ENCODE measurements at places on chromosomes 5 and 9. TPM values are rescaled to one million over a fixed set of nuclear protein-coding genes. Genes with fewer than 3 reads are reported as not detected.

DNA sequence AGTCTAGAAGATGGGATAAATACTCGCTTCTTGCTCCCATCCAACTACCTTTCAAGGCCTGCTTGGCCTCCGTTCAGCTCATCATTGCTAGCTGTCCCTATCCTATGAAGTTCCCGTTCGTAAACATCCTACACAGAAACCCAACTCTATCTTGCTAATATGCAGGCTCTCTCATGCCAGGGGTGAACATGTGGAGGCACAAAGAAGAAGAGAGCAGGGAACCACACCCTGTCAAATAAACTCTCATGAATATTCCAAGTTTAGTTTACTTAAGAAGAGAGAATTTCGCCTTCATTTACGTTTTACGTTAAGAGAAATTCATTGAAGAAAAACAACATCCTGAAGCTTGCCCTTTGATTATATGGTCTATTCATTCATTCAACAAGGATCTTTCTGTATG is 7.9 kb upstream of the HSD17B3 start:
- DNase-seq = no peak

GRCh38 chr5:126780165-126780827 is 3.4 kb downstream of the LMNB1 start:
- DNase-seq = peak; percentile 59

DNA sequence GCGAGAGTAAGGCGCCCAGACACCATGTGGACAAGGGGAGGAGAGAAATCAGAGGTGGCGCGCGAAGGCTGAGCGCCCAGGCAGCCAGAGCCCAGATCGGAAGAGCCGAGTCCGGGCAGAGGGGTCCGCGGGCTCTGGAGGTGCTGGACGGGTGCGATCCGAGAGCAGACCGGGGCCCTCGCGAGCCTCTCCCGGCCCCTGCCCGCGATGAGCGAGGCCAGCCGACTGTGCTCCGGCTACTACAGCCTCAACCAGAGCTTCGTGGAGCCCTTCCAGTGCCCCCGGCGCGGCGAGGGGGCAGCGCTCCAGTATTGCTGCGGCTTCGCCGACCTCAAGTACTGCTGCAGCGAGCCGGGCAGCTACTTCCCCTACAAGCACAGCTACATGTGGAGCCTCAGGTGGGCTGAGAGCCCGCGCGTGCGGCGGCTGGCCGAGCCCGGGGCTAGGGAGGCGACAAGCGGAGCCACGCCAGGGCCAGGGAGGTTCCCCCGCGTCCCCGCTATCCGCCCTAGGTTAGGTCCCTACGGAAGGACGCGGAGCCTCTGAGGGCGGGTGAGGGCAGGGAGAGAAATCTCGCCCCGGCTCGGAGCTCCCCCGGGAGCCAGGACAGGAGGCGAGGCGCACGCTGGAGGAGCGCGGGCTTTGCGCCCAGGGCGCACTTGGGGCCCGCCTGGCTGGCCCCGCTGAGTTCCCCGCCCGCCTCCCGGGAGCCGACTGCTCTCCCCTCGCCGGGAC is at the start of gene SHISAL2B:
Gene SHISAL2B, plus strand, starts transcription at position 87 of the 735 bp plus-strand sequence. Its CDS starts 121 bp downstream, at position 208.
- DNase-seq = peak; percentile 55

DNA sequence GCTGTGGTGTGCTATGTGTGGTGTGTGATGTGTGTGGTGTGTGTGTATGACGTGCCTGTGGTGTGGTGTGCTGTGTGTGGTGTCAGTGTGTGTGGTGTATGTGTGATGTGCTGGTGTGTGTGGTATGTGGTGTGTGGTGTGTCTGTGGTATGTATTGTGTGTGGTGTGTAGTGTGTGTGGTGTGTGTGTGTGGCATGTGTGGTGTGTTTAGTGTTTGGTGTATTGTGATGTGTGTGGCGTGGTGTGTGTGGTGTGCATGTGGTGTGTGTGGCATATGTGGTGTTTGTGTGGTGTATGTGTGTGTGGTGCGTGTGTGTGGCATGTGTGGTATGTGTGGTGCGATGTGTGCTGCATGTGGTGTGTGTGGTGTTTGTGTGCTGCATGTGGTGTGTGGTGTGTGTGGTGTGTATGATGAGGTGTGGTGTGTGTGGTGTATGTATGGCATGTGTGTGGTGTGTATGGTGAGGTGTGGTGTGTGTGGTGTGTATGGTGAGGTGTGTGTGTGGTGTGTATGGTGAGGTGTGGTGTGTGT is 18.3 kb upstream of the RNU6ATAC start:
- DNase-seq = no peak

GRCh38 chr5:122429545-122430318 is 117.7 kb downstream of the SNCAIP start:
- no peak for DNase-seq

DNA sequence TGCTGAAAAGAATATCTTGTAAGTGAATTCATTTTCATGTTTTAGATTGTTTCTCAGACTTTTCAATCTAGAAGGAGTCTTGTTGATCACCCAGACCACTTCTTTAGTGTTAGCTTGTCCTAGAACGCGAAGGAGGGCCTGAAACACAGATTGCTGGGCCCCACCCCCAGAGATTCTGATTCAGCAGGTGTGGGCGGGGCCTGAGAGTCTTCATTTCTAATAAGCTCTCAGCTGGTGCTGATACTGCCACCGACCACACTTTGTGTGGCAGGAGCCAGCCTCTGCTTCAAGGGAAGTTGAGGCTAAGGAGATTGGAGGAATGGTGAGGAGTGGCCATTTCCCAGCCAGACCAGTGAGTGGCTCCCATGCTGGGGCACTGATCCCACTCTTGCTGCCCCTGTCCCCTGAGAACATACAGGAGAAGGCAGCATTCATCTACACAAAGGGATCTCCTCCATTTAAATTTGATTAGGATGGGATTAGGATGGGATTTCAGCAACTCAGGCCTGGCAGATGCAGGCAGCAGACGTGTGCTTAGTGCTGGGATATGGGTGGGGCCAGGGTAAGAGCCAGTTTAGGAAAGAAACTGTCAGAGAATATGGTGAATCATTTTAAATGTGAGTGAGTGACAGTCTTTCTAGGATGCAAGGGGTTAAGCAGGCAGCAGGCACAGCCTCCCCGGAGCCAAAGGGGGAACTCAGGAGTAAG is 35.9 kb downstream of the ZNF618 start:
- no peak for DNase-seq

DNA sequence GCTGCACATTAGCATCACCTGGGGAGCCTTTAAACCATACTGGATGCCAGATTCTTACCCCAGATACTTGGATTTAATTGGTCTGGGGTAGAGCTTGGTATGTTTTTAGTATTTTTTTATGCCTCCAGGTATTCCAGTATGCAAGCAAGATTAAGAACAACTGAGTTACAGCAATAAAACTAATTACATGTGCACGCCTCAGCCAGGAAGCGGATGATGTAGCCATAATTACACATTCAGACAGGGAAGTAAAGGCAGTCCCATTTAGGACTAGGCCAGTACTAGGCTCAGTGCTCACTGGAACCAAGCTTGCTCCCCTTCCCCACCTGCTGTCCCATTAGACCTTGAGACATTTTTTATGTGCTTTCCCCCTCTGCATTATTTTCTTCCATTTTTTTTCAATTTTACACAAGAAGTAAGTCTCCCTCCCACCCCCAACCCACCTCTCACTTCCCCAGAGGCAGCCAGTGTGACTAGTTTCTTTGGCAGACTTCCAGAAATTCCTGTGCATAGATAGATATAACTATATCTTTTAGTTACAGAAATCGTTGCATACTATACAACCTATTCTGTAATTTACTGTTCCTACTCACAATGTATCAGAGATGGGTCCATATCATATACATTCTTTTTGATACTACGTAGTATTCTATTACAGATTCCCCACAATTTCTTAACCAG is 7.1 kb upstream of the GNAQ start:
- no peak for DNase-seq

- no peak for DNase-seq
Measured at GRCh38 chr5:119200795-119201194, 129.9 kb downstream of the DMXL1 start.

DNA sequence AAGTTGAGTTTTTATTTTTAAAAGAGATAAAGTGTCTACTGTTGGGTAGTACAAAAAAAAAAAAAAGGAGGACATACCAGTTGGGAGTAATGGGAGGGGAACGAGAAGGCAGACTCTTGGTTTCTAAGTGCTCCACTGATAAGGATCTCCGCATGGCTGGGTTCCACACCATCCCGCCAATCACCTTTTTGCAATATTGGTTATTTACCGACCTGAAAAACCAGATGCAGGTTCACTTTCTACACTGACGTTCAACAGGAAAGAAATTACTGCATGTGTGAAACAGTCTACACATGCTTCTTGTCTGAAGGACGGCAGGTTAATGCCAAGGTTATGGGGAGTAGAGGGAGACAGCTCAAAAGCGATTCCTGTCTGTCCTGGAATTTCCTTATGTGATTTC is 75.5 kb downstream of the PTPN3 start:
- DNase-seq = no peak

GRCh38 chr5:93654676-93655075 is 71.7 kb downstream of the NR2F1 start:
- no peak for DNase-seq

DNA sequence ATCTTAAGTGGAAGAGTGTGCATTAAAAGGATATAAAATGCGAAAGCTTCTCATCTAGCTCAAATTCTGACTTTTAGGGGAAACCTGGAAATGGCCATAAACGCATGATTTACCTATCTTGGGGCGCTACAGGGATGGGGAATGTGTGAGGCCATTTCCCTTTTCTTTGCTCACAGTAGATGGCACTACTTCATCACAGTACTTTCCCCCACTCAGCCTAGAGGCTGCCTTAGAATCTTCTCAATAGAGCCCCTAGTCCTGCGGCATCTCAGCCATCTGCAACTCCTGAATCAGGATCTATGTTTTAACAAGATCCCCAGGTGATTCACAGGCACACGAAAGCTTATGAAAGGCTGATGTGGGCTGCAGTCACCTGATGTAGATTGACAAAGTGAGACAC is 110.8 kb downstream of the LHFPL2 start:
- peak; percentile 58 for DNase-seq

GRCh38 chr9:106890608-106891007 is 27.6 kb downstream of the ZNF462 start:
- DNase-seq = no peak

- peak; percentile 44 for DNase-seq
Measured at GRCh38 chr5:5271786-5272321, 131.7 kb downstream of the ADAMTS16 start.

GRCh38 chr5:124468671-124469411 is 277.6 kb downstream of the ZNF608 start:
- DNase-seq = no peak

DNA sequence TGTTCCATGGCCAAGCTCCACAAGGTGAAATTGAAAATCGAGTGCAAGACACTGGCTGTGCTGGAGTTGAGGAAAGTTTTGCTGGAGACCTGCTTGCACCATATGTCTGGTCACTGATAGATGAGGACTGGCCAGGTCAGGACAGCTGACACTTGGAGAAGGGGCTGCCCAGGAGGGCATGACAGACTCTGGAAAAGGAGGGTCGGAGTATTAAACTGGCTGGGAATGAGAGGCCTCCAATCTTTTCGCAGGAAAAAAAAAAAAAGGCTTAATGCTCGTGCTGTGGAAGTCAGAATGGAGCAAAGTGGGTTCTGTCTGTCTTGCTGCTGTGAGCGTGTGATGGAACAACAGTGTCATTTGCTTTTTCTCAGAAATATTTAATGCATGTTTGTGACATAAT is 5.5 kb downstream of the TENT4A start:
- no peak for DNase-seq

GRCh38 chr5:132310141-132310834 is 16.1 kb downstream of the SLC22A4 start:
- no peak for DNase-seq

- no peak for DNase-seq
Measured at GRCh38 chr5:68711293-68712200, 382.3 kb upstream of the SLC30A5 start.

DNA sequence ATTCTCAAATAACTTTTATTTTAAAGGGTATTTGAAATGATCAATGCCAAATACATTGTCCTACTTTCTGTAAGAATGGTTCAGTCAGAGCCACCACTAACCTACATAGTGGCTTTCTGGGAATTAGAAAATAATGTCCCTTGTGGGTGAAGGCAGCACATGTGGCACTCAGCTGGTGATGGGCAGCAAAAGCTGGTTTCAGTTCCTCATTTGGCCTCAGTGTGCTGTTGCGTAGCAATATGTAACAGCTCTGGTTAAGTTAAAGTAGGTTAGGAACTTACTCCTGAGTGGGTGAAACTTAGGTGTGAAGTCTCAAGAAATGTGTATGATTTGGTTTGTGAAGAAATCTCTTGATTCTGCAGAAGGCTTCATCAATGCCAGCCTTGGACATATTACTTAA is 99.6 kb upstream of the SPEF2 start:
- no peak for DNase-seq

GRCh38 chr9:93319992-93320500 is 131.4 kb upstream of the FAM120A start:
- peak; percentile 69 for DNase-seq

DNA sequence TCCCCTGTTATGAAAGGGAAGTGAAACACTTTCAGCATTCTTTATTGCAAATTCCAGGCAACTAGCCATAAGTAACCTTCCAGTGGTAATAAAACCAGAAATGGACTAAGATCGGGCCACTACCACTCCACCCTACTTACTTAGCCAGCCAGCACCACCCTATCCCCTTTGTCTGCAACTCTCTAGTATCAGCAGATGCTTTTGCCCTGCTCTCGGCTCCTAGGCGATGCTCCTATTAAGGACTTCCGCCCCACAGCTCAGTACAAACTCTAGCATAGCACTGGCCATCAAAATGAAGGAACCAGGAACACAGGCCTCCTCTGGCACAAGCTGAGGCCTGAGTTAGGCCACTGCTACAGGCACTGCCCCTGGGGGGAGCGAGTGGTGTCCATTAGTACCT is 81.2 kb downstream of the GLDC start:
- DNase-seq = no peak

GRCh38 chr5:89417515-89417914 is 534.5 kb upstream of the MEF2C start:
- no peak for DNase-seq

DNA sequence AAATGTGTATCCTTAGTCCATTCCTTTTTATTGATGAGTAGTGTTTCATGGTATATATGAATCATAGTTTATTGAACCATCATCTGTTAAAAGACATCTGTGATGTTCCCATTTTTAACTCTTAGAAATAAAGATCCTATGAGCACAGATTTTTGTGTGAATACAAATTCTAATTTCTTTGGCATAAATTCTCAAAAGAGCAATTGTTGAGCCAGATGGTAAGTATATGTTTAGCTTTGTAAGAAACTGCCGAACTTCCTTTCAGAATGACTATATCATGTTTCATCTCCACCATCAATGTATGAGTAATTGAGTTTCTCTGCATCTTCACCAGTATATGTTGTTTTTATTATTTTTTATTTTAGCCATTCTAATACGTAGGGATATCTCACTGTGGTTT is 526.4 kb downstream of the CDH10 start:
- no peak for DNase-seq

ENTREP1 gene
- polyA plus RNA-seq = not detected

SLC36A2 gene
- polyA plus RNA-seq = not detected

TAF1L gene
- 0.02 TPM for polyA plus RNA-seq

PCAT7 gene
- polyA plus RNA-seq = 0.03 TPM

PDE6A gene
- 0.06 TPM for polyA plus RNA-seq

FOXB2 gene
- polyA plus RNA-seq = not detected

SPINK5 gene
- not detected for polyA plus RNA-seq

TLX3 gene
- 4.7 TPM for polyA plus RNA-seq

ANKRD31 gene
- 0.05 TPM for polyA plus RNA-seq

Measured in SK-N-SH (cell line).